ENCODE measurements at places on chromosomes 11 and 22.

GRCh38 chr22:32338757-32339156 lies 18.9 kb upstream of the RFPL3 start:
- no peak for DNase-seq

GRCh38 chr11:44307340-44308099 lies 2.4 kb downstream of the ALX4 start:
- DNase-seq = no peak

DNA sequence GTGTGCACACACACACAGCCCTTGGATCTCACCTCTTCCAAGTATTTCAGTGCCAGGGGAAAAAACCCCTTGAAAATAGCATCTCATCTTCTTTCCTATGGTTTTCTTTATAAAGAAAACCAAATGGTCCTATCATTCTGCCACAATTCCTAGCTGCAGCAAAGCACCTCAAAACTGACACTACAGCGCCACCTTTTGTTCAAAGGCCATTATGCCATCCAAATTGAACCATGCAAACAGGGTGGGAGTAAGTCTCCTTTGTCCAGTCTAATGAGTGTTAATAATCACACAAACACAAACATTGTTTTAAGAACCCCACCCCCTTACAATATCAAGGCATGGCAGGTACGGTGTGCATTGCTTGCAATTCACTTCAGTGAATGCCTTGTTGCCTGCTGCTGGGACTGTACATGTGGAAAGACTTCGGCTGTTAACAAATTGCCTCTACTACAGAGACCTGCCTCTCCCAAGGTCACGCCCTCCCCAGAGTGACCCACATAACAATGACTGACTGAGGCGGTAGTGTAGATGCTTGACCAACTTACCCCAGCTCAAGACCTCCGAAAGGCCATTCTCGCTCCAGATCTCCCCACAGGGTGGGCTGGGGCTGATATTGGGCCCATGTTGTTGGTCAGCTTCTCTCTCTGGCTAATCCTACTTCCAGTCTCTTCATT lies 31.7 kb downstream of the FAM181B start:
- DNase-seq = no peak

- DNase-seq = no peak
These were observed 37.3 kb downstream of the ABCC8 start for GRCh38 chr11:17439316-17439782.

DNA sequence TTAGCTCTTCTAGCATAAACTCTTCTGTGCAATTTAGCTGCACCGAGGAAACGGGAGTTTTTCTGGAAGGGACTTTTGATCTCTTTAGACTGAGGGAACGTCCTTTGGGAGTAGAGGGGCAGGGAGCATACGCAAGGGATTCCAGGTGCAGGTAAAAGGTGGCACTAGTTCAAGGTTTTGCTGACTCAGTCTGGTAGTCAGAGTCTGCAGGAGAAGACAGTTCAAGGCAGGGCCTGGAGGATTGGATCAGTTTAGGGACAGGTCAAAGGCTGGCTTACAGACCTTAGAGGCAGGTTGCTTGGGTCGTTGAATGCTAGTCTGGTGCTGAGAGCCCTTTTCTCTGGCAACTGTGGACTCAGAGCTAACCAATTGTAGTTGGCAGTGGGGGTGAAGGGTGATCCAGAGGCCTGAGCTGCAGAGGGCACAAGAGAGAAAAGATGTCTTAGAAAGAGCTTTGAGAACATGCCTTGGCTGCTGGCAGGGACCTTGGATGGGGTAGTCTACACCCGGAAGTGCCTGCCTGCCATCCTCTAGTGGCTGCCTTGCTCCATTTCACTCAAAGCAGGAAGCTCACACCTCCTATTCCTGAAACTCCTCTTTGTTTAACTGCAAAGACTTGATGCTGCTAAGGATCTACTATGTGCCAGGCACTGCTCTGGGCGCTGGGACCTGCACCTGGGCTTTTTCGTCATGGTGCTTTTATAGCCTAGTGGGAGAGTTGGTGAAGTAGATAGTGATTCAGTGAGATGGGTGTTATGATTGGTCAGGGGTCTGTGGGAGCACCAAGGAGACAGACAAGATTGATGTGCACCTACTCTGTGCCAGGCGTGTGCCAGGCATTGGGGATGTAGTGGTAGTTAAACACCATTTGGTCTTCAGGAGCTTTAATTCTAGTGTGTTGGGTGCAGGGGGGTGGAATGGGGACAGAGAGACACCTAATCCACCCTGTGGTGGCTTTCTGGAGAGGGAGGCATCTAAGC lies 17.1 kb downstream of the MIAT start:
- DNase-seq = no peak

DNA sequence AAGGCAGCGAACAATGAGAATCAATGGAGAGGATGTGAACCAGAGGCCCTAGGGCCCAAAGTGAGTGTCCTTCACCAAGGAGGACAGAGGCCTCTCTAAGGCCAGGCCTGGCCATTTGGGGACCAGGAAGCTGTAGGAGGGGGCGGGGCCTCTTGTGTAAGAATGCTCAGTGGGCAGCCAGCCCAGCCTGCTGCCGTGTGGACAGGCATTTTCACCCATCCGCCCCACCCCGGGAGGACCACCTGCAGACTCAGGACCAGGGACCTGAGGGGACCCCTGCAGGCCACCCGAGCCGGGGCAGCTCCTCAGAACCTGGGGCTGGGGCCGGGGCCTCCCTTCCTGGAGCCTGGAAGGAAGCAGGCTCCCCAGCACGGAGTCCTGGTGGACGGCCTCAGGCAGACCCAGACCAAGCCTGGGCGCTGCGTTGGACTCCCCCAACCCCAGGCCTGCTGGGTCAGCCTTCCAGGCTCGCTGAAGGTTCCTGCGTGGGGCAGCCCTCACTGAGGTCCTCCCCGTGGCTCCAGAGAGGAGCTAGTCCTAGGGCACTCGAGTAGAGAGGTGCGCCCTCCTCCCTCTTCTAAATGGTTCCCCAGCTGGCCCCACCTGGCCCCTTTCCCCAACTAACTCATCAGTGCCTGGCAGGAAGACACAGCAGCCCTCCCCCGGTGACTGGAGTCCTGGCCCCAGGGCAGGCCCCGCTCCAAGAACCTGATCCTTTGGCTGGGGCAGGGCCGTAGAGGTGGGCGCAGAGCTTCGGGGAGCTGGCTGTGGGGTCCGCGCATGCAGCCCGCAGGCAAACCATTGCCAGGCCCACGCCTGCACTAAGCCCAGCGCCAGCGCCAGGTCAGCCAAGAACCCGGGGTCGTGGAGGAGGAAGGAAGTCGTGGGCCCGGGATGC lies 1.5 kb upstream of the TRABD start:
- no peak for DNase-seq

DNA sequence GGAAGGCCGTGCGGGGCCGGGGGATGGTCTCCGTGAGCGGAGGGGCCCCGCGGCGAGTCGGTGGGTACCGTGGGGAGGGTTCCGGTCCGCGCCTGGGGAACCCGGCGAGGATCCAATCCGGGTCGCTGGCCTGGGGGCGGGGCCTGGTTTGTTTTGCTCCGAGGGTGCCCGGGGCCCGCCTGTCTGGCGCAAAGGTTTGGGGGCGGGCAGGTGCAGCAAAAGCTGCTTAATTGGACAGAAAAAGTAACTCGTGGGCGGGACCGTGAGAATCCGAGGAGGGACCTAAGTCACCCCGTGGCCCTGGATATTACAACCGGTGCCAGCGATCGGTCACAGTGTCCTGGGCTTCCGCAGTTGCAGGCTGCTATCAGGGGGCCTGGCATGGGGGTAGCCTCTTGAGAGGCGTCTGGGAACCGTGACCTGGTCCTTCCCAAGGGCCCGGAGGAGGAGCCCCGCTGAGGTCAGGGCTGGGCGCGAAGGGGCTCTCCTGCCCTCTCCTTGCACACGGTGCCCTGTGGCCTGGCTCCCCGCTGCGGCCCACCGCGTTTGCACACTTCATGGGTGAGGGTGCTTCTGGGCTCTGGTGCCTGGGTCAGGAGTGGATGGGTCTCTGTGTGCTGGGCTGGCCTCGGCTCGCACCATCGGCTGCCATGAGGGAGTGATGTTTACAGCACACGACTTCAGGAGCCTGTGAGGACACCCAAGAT lies 1.4 kb downstream of the PNPLA2 start:
- DNase-seq = peak; percentile 77

GRCh38 chr11:115523727-115524399 lies 19.6 kb upstream of the CADM1 start:
- DNase-seq = no peak
